Psoas muscle (tissue), 8 donors: ENCODE measurements at places on chromosomes 13 and 19. TPM values are rescaled to one million over a fixed set of nuclear protein-coding genes. Genes with fewer than 3 reads are reported as not detected.

OR7C1 gene
- total RNA-seq, result 0.02 TPM

ERICH4 gene
- total RNA-seq, result not detected

EHD2 gene
- total RNA-seq, result 27.8 TPM

ZNF729 gene
- total RNA-seq, result not detected

DNA sequence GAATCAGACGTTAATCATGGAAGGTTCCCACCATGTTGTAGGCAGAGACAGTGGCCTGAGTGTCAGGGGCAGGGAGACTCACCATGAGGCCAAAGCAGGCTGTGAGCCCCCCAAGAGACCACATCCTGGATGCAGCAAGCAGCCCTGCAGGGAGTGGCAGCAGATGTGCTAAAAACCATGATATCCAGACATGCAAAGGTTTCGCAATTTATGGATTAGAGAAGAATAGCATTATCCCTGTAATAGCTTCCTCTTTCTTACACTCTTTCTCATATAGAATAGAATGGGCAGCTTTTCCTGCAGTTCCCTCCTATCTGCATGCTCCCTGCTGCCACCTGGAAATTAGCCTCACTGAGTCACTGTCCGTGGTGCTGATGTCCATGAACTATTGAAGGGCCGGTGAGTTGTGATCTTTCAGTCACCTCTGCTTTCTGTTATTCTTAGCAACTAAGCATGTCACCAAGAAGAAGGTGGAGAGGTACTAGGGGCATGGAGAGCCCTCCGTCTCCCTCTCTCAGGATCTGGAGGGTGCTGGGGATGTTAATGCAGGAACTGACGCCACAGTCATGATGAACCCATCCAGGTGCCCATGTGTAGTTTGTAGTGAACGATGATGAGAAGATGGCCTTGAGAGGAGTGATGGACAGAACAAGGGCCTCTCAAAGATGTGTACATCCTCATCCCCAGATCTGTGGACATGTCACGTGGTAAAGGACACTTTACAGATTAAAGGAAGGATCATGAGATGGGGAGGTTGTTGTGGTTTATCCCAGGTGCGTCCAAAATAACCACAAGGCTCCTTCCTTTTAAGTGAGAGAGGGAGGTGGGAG, 9.9 kb downstream of the CEACAM4 start:
- H3K36me3 ChIP-seq, result no peaks in the 10 kb centered on the region
- DNase-seq, result no peak
- H3K4me3 ChIP-seq, result no peak overlapping the region
- no peak overlapping the region for H3K27ac ChIP-seq
- no peaks in the 10 kb centered on the region for H3K27me3 ChIP-seq

DNA sequence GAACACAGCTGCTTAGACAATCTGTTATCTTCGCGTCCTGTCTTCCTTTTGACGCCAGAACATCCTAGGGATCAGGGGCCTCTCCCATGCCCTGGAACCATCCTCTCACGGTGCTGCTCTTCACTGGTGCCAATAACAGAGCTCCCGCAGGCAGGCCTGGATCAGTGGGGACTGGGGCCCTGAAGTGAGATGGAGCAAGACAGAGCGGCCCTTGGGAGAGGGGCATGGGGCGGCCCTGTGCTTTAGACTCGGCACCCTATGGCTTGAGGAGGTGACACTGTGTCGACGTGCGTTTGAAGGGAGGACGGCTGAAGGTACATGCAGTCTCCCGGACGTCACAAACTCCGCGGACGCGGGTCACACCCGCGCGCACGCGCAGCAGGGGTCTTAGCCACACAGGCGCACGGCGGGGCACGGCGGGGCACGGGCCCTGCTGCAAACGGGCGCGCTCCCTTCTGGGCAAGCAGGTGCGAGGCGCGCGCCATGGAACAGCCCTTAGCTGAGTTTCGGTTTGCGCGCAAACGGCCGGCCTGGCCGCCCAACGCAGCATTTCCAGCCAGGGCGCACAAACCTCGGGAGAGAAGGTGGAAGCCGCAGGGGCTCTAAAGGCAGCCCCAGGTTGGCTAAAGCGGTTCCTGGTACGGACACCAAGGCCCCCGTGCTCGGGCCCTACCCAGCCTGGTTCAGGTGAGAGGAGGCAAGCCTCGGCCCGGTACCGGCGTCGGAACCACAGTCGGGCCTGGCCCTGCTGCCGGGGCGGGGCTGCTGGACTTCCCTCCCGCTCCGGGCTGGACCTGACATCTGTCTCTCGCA, 16.5 kb upstream of the RNF17 start:
- peaks cover 7% of the 10 kb centered on the region for H3K4me1 ChIP-seq
- DNase-seq, result no peak
- H3K4me3 ChIP-seq, result peak overlapping the region; percentile 56
- H3K27me3 ChIP-seq, result peaks cover 77% of the 10 kb centered on the region
- no peaks in the 10 kb centered on the region for H3K36me3 ChIP-seq

- no peak overlapping the region for H3K27ac ChIP-seq
- H3K27me3 ChIP-seq, result peaks cover 57% of the 10 kb centered on the region
- no peaks in the 10 kb centered on the region for H3K4me1 ChIP-seq
- no peaks in the 10 kb centered on the region for H3K36me3 ChIP-seq
Observed at GRCh38 chr19:53883231-53883661, 1.2 kb downstream of the PRKCG start.

GRCh38 chr13:46541210-46541609, 11.8 kb upstream of the LRCH1 start:
- H3K4me1 ChIP-seq, result no peaks in the 10 kb centered on the region
- no peak overlapping the region for H3K4me3 ChIP-seq
- no peak overlapping the region for H3K27ac ChIP-seq
- no peaks in the 10 kb centered on the region for H3K36me3 ChIP-seq
- DNase-seq, result no peak
- no peaks in the 10 kb centered on the region for H3K27me3 ChIP-seq

DNA sequence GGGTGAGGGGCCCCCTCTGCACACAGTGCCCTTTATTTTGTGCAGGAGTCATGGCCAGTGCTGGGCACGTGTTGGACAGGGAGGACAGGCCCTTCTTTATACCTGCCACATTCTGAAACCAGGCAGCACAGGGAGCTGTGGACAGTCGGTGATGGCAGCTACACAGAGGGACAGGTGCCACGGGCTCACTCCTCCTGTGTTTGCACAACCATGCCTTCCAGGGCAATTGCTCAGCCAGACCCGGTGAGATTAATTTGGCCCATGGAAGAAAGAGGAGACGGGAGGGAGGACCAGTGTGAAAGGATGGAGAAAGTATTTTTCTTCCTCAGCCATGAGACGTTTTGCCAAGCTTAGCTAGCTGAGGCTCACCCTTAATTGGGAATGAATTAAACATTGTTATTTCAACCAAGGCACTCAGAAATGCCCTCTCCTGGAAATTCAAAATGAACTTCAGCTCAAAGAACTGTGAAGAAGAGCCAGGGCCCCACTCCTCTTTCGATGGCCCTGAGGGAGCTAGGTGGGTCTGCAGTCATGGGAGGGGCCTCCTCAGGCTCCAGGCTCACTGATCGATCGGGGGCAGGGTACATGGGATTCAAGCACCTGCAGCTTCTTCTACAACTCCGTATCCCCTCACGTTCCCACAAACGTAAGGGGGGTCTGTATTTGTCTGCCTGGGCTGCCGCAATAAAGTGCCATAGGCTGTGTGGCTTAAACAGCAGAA, 41.2 kb downstream of the SHISA2 start:
- no peak overlapping the region for H3K27ac ChIP-seq
- DNase-seq, result no peak
- no peak overlapping the region for H3K4me3 ChIP-seq
- H3K36me3 ChIP-seq, result no peaks in the 10 kb centered on the region
- H3K27me3 ChIP-seq, result no peaks in the 10 kb centered on the region

DNA sequence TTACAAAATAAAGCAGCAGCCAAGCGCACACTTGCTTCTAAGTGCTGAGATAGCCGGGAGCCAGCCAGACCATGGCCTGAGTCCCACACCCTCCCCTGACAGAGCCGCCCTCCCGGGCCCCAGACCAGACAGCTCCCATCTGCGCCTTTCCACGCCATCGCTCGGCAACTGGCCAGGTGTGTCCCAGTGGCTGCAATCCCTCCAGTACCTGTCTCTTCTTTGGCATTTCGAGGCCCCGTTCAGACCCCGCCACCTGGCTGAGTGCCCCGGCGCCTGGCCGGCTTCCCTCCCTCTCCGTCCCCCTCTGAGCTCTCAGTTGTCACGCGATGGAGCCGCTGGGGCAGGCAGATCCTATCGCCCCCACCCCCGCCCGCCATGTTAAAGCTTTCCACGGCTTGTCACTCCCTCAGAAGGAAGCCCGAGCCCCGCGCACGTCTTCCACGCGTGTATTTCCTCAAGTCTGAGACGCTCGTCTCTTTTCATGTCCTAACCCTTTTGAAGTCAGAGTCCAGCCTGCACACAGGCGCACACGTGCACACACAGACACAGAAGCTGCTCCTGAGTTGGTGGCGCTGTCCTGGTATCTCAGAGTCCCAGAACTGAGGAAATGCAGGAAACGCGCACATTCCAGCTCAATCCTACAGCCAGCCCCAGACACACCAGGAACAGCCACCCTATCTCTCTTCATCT, 7.9 kb downstream of the MLLT1 start:
- no peaks in the 10 kb centered on the region for H3K27me3 ChIP-seq
- peak; percentile 94 for DNase-seq
- H3K4me3 ChIP-seq, result peak overlapping the region; percentile 56
- peak overlapping the region; percentile 94 for H3K27ac ChIP-seq
- peaks cover 65% of the 10 kb centered on the region for H3K4me1 ChIP-seq

DNA sequence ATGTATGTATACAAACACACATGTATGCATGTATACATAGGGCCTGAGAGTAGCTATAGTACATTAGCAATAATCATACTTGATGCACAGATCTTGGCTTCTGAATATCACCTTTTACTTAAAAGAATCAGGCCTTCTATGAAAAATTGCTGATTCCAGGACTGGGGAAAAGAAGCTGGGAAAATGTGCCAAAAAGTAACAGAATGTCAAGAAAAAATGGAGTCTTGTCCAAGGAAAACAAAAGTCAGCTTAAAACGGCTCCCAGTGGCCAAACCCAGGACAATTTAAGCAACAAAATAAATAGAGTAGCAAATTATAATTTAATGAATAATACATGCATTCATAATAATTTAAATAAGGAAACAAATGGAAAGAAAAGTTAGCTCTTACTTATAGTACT, 2104.9 kb downstream of the PCDH9 start:
- H3K27ac ChIP-seq, result no peak overlapping the region
- no peak for DNase-seq
- no peaks in the 10 kb centered on the region for H3K27me3 ChIP-seq
- H3K36me3 ChIP-seq, result no peaks in the 10 kb centered on the region
- no peak overlapping the region for H3K4me3 ChIP-seq

- no peak for DNase-seq
- no peak overlapping the region for H3K27ac ChIP-seq
- H3K4me3 ChIP-seq, result no peak overlapping the region
- peaks cover 7% of the 10 kb centered on the region for H3K4me1 ChIP-seq
- H3K27me3 ChIP-seq, result no peaks in the 10 kb centered on the region
- no peaks in the 10 kb centered on the region for H3K36me3 ChIP-seq
Observed at GRCh38 chr13:23868521-23868920, 20.7 kb downstream of the MIPEP start.

- no peak for DNase-seq
- no peak overlapping the region for H3K4me3 ChIP-seq
- no peaks in the 10 kb centered on the region for H3K4me1 ChIP-seq
- no peaks in the 10 kb centered on the region for H3K27me3 ChIP-seq
Observed at GRCh38 chr19:16862826-16863415, 25.9 kb upstream of the F2RL3 start.
